ENCODE measurements at places on chromosomes 6 and 20. TPM values are rescaled to one million over a fixed set of nuclear protein-coding genes. Genes with fewer than 3 reads are reported as not detected.
A peak's percentile ranks its signal among the peaks of the same experiment; 100 is the strongest.

METTL24 gene
- total RNA-seq = 2.7 TPM

CEP57L1 gene
- 20.8 TPM for total RNA-seq

FOXQ1 gene
- 1.7 TPM for total RNA-seq

TCP11 gene
- total RNA-seq = not detected

DNA sequence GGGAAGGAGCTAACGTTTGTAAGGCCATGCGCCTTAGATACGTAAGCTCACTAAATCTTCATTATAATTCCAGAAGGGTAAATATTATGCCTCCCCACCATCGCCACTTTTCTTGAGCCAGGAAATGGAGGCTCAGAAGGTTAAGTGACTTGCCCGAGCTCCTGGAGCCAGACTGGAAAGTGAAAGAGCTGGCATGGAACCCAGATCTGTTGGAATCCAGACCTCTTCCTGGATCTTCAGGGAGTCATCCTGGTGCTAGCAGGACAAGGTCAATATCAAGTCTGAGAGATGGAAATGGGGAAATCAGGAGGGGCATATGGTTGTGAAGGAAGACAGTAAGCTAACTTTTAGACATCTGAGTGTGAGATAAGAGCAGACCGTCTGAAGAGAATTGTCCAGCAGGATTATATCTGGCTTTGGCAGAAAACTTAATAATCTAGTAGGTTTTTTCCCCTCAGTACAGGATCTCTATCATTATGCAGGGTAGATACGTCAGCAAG lies 6.2 kb downstream of the TMEM200A start:
- DNase-seq = no peak

GRCh38 chr6:69704916-69705315 lies 91.9 kb downstream of the LMBRD1 start:
- no peak for DNase-seq

- DNase-seq = no peak
These were observed 199.4 kb downstream of the PHACTR1 start for GRCh38 chr6:12916006-12916405.

- DNase-seq = no peak
These were observed 838.4 kb downstream of the DHX35 start for GRCh38 chr20:39800548-39800947.

- DNase-seq = no peak
These were observed 127.8 kb downstream of the SLC16A10 start for GRCh38 chr6:111215131-111215530.

- DNase-seq = peak; percentile 89
These were observed 93.7 kb upstream of the PRDM1 start for GRCh38 chr6:105992315-105992961.

- no peak for DNase-seq
These were observed 313.4 kb downstream of the GJA1 start for GRCh38 chr6:121748850-121749249.

- no peak for DNase-seq
These were observed 28.7 kb downstream of the SLC22A16 start for GRCh38 chr6:110447761-110448160.
